ENCODE measurements at places on chromosomes 1 and 21.
A peak's percentile ranks its signal among the peaks of the same experiment; 100 is the strongest.

- DNase-seq = no peak
These were observed 76.2 kb upstream of the IVNS1ABP start for GRCh38 chr1:185393205-185393604.

DNA sequence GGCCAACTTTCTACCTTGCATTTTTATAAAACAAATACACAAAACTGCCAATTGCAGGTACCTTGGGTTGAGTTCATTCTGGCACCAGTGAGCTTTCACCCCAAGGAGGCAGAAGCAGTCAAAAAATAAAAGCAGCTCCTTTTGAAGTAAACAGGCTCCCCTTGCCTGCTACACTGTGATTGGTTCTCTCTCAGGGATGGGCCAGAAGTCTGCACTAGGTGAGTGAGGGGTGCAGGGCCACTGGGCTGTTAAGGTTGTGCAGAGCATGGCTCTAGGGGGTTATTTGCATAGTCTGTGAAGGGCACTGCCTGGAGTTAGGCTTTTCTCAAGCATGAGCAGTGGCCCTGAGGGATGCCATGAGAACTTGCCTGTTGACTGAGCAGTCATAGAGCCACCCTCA lies 39.1 kb downstream of the AKNAD1 start:
- no peak for DNase-seq

DNA sequence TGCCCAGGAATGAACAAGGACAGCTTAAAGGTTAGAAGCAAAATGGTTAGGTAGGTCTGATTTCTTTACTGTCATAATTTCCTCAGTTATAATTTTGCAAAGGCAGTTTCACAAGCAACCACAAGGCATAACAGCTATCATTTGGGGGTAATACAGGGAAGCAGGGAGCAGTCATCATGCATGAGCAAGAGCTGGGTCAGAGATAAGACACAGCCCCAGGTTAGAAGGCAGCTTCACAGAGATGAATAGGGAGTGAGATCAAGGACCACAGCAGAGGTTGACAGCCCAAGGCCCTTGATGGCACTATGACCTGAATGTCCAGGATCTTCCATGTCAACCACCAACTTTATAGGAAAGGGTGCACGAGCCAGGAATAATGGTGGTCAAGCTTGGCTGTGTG lies 9.0 kb upstream of the CSRP1 start:
- no peak for DNase-seq

DNA sequence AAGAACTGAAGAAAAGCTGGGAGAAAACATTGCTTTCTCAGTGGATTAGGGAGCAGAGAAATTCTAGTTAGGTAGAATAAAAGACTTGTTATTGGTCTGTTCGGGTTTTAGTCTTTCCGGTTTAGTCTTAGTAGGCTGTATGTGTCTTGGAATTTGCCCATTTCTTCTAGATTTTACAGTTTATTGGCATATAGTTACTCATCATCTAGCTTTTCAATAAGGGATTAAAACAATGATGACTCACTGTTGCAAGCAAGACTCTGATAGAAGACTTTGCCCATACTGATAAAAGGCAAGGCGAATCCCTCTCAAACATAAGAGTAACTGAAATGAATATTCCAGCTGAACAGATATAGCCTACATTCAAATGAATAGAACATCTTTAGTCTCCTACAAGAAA lies 62.3 kb downstream of the GPR137B start:
- DNase-seq = peak; percentile 49
